ENCODE measurements at places on chromosomes 5 and 9.

DNA sequence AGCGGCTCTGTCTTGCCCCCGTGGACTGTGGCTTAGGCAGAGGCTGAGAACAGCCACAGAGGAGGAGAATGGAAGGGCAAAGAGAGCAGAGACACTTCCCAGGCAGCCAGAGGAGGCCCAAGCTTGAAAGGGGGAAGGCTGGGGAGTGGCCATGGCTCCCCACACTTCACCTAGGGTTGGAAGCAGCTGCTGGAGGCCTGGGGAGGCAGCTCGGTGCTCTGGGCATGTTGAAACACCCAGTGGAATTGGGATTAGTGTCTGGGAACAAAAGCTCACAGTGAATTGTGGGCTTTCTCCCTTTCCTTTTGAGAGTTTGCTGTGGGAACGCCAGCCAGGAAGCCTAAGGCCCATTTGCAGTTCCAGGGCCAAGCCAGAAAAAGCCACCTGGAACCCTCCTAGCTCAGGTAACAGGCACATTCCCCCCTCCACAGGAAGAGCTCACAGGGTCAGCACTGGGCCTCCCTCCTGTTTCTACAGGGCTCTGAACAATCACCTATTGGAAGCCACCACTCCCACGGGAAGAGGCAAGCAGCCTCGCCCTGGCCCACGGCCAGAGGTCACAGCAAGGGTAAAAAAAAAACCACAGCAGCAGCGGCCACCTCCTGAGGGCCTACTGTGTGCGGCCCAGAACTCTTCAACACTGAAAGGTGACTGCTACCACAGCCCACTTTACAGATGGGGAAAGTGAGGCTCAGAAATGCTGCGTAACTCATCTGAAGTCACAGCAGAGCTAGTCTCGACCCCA, 20.2 kb downstream of the EEIG1 start:
- no peak for DNase-seq

DNA sequence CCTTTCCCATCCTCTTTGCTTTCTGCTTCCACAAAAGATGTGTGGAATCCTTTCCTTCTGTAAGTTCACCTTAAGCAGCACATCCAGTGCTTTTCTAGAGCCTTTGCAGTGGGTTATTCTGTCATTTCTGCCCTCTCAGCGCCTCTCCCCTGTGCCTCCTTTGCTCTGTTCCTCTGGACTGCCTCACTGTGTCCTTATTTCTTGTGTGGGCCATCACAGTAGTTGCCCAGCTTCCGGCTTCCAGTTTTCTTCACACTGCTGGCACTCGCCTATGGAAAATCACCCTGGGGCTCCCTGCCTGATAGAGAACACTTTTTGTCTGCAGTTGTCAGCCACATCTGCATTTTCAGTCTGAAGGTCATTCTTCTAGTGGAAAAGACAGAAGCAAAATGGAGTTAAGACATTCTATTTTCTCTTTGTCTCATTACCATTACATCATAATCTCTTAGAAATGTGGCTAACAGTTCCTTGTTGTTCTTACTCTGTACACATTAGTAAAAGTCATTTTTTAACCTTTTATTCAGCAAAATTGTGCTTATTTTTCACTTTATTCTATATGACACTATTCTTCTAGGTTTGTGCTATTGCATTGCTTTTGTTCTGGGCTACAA, 64.1 kb upstream of the ZNF608 start:
- no peak for DNase-seq

GRCh38 chr5:18281947-18282581, 647.8 kb downstream of the TAF11L14 start:
- DNase-seq = no peak

DNA sequence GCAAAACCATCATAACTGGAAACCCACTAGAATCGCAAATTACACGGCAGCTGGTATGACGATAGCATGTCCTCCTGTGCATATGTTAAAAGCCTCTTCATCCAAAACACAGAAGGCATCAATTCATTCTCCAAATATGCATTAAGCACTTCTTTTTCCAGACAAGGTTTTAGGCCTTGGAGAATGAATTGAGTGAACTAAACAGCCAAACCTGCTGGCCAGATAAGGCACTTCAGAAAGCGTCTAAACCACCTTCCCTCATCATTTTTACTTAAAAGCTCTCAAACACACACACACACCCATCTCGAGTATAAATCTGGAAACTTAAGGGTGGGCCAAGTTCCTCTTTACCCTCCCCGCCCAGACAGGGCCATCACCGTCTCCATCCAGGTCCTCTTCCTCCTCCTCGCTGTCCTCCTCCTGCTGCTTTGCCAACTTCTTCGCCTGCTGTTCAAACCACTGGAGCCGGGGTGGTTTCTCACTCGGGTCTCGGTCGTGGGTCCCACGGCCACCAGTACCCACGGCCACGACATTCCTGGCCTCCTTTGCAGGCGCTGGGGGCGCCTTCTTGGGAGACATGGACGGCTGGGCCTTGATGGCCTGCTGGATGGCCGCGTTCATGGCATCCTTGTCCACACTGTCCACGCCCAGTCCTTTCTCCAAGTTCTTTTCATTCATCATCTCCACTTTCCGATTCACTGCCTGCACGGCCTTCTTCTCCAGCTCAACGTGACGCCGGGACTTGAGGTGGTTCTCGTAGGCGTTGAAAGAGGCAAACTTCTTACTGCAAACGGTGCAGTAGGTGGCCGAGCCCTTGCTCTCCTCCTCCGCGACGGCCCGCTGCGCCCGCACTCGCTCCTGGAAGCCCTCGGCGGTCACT, 696 bp downstream of the ZNF622 start:
- no peak for DNase-seq

DNA sequence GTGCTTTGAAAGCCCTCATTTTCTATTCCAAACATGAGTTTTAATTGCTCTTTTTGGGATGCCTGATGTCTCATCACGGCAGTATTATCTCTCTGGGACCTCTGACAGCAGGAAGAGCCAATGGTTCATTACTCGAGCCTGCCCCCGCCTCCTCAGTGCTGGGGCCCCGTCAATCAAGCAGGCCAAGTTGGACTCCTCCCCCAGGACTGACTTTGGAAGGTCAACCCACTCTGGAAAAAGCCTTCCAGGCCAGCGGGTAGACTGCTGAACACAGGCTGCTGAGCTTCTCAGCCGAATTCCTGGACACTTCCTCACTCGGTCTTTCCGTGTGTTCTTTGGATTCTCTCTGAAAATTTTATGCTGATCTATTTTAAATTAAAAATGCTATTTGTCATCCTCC, 9.5 kb upstream of the BARHL1 start:
- no peak for DNase-seq

DNA sequence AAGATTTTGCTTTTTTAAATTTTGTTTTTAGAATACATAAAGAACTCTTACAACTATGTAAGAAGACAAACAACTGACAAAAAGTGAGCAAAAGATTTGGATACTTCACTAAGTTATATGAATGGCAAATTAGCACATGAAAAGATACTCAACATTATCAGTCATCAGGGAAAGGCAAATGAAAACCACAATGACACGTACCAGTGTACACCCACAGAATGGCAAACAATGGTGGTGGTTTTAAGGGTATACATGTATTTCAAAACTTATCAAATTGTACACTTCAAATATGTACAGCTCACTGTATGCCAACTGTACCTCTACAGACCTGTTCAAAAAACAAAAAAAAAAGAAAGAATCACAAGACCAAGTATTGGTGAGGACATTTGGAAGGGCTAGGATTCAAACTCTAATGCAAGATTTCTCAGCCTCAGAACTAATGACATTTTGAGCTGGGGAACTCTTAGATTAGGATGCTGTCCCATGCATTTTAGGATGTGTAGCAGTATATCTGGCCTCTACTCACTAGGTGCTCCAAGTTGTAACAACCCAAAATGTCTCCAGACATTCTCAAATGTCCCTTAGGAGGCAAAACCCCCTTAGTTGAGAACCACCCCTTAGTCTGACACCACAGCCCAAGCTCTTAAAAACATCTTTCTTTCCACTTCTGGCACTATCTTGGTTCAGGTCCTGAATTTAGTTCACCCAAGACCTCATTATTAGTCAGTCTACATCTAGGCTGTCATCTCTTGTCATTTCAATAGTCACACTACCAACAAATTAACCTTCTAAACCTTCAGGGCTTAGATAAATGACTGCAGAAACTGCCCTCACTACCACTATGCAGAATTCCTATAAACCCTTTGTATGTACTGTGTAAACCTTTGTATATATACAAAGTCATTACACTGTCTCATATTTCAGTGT, 9.7 kb downstream of the SCAI start:
- no peak for DNase-seq

DNA sequence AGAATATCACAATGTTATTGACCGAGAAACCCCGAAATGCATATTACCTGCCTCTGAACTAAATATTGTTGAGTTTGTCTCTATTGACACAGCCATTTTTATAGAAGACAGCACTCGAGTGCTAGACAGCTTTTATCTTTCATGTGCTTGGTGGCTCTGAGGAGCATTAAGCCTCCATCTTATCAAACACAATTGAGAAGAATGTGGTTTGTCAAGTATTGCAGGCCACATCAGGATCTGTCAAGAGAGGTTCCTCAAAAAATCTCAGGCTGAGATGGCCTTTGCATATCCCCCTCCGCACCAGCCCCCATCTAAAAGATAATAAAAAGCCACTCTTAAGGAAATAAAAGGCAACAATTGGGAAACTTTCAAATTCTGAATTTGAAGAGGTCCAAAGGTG, 284.8 kb downstream of the DENND1A start:
- no peak for DNase-seq

DNA sequence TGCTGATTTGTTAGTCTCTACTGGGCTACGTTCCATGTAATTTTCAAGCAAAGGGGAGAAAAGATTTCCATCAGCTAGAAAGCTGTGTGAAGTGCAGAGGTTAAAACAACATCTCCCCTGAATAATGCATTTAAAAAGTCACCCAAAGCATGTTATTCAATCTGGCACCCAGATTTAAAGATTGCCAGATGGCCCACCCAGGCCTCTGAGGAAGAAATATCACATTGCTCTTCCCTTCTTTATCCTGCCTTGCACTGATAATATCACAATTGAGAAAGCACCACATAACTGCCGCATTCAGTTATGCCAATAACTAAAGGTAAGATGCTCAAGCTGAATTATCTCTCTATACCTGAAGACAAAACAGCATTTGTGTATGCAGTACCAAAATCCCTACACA, 119.4 kb upstream of the PUM3 start:
- DNase-seq = no peak

DNA sequence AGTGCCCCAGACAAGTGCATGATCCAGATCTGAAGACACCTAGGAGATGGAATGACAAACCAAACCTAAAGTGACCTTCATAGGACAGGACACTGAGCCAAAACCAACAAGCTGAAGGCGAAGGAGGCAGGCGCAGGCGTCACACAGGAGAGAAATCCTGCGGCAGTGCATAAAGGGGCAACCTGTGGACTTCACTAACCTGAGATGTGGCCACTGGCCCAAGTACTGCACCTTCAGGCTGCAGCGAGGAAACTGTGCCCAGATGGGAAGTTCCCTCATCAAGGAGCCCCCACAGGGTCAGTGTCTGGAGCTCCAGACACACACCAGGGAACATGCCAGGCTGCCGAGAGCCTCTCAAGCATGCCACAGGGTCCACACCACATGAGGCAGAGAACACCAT, 3.7 kb downstream of the IPPK start:
- DNase-seq = no peak

DNA sequence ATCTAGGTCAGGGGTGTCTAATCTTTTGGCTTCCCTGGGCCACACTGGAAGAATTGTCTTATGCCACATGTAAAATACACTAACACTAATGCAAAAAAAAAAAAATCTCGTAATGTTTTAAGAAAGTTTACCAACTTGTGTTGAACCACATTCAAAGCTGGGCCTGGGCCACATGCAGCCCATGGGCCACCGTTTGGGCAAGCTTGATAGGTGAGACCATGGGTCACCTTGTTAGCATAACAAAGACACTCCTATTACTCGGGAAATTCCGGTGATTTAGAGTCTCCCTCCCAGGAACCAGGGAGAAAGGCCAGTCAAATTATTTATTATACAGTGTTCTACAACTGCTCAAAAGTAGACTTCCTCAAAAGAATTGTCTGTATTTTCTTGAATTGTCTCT, 12.7 kb downstream of the RECK start:
- no peak for DNase-seq

GRCh38 chr5:168976311-168976970, 324.5 kb downstream of the SLIT3 start:
- DNase-seq = no peak

GRCh38 chr5:21145376-21145775, 1157.4 kb upstream of the CDH18 start:
- DNase-seq = no peak

DNA sequence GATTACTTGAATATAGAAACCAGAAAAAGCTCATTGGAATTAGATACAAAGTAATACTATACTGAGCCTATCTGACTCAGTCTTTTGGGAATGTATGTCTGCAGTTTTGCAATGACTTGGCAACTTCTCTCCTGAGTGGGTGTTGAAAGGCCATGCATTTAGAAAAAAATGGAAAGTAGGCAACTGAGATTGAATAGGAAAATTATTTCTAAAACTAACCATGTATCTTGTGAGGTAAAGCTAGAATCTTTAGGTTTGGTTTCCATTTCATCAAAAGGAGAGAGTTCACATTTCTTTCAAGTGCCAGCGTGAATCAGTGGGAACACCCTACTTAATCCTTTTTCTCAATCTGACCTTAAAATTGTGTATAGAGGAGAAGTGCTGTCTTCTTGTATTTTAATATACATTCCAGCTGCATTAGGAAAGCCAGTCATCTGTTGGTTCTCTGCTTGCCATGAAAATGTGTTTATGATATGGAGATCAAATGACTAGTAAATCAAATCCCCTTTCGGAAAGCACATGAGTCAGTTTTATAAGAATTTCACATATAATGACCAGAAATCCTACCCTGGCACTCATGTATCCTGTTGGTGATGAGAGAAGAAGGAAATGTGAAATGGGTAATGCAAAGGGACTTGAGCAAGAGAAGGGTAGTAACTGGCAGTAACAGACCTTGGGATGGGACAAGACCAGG, 30.4 kb downstream of the NFX1 start:
- no peak for DNase-seq

DNA sequence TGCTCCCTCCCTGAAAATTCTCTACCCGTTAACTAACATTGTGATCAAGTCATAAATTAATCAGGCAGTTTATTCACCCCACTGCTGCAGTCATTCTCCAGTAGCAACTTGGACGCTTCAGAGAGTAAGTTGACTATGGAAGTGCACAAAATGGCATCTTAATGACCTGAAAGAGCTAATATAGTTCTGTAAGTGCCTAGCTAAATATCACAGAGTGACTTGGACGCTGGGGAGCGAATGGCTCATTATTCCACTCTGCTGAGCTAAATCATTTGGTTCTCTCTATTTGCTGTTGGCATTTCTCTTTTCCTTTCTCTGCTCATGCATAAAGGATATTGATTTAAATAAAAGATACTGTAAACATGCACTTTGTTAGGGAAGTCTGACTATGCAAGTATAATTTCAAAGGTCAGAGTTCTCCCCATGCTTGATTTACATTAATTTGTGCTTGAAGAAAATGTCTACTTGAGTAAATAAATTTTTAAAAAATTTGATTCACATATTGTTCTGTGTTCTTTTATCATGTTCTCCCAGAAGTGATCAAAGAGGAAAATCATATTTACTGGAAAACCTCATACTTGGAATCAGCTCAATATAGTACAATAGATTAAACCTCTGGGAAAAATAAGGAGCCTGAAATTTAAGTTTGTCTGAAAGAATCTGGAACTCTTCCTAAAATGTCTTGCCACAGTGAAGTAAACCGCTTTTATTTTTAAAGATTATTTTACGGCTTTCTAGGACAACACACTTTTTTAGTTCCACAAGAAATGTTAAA, 169.5 kb upstream of the HAPLN1 start:
- DNase-seq = no peak

- DNase-seq = no peak
Observed at GRCh38 chr5:36655161-36655560, 48.8 kb downstream of the SLC1A3 start.

Measured in activated CD4-positive, CD25-positive, alpha-beta regulatory T cell treated with anti-CD3 and anti-CD28 coated beads, Interleukin-2, amount 50 U/mL, for 72 hours (primary cell).